ENCODE measurements at places on chromosomes 3 and 15.

DNA sequence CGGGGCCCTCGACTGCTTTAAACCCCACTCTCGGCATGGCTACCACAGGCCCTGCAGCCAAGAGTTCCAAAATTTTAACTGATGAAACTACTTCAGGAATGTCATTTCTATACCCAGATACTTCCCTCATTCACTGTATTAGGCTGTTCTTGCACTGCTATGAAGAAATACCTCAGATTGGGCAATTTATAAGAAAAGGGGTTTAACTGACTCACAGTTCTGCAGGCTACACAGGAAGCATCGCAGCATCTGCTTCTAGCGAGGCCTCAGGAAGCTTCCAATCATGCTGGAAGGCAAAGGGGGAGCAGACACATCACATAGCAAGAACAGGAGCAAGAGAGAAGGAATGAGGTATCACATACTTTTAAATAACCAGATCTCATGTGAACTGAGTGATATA is 21.6 kb upstream of the ALCAM start:
- no peak for DNase-seq

DNA sequence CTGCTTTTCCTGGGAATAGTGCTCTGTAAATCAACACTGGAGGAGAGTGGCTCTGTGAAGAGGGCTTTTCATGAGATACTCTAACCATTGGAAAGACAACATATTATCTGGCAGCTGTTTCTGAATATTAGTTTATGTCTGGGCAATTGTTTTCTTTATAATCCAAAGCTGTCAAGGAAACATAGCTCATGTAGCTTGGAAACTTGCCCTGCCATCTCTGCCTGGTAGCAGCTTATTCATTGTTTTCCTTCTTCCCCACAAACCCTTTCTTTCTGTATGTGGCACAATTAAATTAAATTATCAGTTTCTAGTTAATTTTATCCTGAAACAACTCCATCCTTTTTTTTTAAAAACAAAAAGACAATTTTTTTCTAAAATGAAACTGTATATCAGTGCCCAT is 160.0 kb downstream of the EDEM1 start:
- DNase-seq: no peak

DNA sequence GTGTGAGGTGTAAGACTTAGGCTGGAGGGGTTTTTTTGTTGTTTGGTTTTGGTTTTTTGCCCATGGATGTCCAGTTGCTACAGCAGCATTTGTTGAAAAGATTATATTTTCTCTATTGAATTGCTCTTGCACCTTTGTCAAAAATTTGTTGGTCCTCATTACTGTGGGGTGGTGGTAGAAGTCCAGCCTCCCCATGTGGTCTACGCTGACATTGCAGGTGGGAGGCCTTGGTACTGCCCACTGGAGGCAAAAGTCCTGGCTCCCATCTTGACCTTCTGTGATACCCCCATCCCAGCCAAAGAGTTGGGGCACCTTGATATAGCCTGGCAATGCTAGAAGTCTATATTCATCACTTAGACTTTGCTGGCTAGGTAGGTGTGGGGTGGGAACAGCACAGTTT is 5.4 kb upstream of the RAB6B start:
- no peak for DNase-seq

DNA sequence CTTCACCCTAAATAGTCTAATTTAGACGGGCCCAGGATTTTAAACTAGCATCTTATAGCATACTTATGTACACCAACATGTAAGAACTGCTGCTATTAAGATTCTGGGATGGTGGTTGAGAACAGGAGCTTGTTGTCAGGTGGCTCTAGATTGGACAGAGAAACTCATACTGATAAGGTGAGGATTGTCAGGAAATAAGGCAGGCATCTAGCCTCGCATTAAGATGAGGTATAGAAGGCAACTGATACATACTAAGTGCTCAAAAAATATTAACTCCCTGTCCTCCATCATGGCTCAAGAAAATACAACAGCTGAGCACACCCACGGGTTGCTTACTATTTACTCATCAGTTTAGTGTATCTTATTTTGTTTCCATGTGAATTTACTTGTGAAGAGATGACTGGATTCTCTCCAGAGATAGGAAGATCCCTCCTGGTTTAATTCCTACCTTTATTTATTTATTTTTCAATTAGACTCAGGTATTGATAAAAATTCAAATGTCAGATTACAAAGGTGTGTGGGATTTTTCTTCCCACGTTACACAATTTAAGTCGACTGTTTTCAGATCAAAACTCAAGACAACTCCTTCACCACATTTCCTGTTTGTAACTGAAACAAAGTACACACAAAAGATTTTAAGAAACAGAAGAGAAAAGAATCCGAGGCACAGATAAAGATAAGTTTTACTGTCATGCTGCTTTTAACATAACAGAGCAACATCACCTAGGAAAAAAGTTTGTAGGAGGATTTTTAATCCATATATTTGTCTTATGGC is at the start of gene TRAT1:
Gene TRAT1 (plus strand): TSS at position 664 of the 775 bp plus-strand sequence. CDS start 142 bp downstream, outside the sequence.
- DNase-seq: no peak

DNA sequence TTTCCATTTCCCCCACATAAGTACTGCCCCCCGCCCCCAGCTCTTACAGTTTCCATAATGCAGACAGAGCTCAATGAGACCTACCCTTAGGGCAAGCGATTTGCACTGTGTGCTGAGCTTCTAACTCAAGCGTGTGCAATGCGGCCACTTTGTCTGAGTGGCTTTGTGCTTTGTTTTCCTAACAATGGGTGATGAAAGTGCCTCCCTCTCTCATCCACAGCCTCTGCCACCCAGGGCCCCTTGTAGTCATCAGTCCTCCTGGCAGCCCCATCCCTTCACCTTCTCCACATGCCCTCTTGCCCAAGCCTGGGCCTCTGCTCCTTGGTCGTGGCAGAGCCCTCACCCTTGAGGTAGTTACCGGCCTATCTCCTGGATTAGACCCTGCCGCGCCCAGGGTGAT is 17.2 kb downstream of the DAPK2 start:
- no peak for DNase-seq
